Cortex of kidney (tissue), 1 donor: ENCODE measurements at places on chromosomes 3 and 15.

GRCh38 chr3:124840331-124840730 lies 46.8 kb downstream of the ITGB5 start:
- DNase-seq = no peak

DNA sequence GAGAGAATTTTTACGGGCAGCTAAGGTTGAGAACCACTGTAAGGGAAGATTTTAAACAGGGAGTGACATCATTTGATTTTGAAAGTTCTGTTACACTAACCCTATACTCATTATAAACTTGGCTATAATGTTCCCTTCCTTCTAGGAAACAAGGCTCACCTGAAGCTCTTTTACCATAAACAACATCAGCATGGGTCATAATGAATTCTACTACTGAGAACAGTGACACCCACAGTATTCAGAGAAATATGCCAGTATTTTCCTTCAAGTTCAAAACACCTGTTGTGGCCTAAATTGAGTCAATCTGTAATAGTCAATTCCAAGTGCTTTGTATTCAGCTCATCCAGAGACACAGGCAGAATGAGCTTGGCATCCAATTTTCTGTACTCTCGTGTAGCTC lies 175.3 kb upstream of the STT3B start:
- DNase-seq = no peak

- no peak for DNase-seq
Observed at GRCh38 chr3:155356594-155357370, 63.3 kb upstream of the STRIT1 start.

- no peak for DNase-seq
Observed at GRCh38 chr3:48990636-48991469, 812 bp downstream of the P4HTM start.

DNA sequence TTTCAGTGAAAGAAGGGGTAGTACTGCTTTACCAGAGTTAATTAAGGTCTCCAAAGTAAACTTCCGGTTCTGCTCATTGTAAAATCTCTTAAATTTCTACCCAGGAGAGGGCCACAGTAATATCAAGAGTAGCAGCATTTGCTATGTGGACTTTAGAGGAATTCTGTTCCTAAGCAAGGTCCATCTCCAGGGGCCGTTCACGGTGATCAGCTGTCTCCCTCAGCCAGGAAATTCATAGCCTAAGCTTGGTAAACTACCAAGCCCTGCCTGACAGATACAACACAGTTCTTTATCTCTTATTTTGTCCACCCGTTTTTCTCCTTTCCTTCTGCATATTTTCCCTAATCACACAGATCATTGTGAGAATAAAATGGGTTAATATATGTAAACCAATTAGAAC lies 2.3 kb downstream of the DUT start:
- DNase-seq = no peak

DNA sequence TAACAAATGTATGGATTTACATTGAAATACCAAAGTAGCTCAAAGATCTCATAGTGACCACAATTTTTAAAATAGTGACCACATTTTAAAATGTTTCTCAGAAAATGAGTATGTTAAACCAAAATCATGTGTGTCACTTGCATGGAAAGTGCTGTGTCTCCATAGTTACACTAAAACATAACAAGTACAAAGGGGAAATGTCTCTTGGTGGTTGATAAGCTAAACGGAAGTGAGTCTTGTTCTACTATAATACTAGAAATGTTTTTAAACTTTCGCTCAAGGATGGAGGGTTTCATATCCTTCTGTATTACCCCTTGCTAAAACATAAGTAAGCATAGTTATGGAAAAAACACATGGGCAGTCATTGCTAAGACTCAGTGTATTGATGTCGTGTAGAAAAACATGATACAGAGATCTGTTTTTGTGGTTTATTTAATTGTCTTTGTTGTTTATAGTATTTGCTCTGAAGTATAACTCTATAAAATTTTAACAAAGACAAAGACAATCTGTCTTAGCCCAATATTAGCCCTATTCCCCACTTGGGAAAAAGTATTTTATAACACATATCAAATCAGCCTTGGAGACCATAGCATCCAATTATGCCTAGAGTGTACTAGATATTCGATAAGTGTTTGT lies 27.0 kb upstream of the DENND4A start:
- no peak for DNase-seq

GRCh38 chr3:59424268-59425010 lies 374.6 kb upstream of the CFAP20DC start:
- DNase-seq = no peak

GRCh38 chr15:91214675-91215590 lies 114.9 kb downstream of the SV2B start:
- DNase-seq = no peak
